ENCODE measurements at places on chromosomes 11 and 22. TPM values are rescaled to one million over a fixed set of nuclear protein-coding genes. Genes with fewer than 3 reads are reported as not detected.

- H3K27me3 ChIP-seq, result peaks cover 28% of the 10 kb centered on the region
- H3K4me3 ChIP-seq, result peak within 1 kb of the TSS; percentile 91
- H3K27ac ChIP-seq, result no peak within 1 kb of the TSS
- H3K36me3 ChIP-seq, result no peaks in the 10 kb centered on the region
- peaks cover 18% of the 10 kb centered on the region for H3K4me1 ChIP-seq
- DNase-seq, result peak; percentile 60
Measured at GRCh38 chr11:17734418-17734911, at the start of gene KCNC1. Gene KCNC1 (plus strand): TSS chr11:17734781. CDS start chr11:17736003, 1,222 bp downstream.

Gene CHEK1
- total RNA-seq, result 106 TPM

DNA sequence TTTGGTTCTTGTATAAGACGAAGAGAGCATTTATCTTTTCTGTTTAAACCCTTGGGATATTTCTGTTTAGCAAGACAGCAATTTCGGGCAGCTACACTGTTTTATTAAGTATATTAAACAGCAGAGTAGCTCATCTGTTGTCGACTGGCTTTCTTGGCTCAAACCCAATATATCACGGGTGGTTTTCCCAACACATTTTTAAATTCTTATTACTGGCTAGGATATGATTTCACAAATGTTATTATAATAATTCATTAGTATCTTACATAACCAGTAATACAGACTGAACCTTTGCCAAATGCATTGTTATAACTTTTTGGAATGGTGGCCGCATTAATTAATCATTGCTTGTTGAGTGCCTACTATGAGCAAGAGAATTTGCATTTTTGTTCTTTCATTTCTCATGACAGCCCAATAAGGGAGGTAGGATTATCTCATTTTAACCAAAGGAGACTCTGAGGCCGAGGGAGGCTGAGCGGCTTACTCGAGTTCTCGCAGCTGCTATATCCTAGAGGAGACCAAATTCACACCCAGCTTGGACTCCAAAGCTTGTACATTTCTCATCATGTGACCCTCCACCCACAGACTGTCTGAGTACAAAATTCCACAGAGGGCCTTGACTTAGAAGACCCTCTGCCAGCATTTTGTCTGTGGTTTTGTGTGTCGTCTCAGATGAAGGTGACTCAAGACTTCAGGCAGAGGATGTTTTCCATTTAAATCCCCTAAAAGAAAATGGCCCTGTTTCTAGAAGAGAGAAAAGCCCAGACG lies 304.9 kb downstream of the NTM start:
- H3K4me1 ChIP-seq, result peaks cover 17% of the 10 kb centered on the region
- H3K4me3 ChIP-seq, result no peak overlapping the region
- H3K36me3 ChIP-seq, result no peaks in the 10 kb centered on the region
- H3K27me3 ChIP-seq, result peaks cover 2% of the 10 kb centered on the region
- no peak overlapping the region for H3K27ac ChIP-seq

Gene TRIM29
- total RNA-seq, result not detected

- no peak overlapping the region for H3K4me3 ChIP-seq
- H3K36me3 ChIP-seq, result no peaks in the 10 kb centered on the region
- DNase-seq, result no peak
- no peaks in the 10 kb centered on the region for H3K27me3 ChIP-seq
Measured at GRCh38 chr11:59223611-59224010, 10.9 kb upstream of the MPEG1 start.

Gene VPS11
- total RNA-seq, result 35.4 TPM

DNA sequence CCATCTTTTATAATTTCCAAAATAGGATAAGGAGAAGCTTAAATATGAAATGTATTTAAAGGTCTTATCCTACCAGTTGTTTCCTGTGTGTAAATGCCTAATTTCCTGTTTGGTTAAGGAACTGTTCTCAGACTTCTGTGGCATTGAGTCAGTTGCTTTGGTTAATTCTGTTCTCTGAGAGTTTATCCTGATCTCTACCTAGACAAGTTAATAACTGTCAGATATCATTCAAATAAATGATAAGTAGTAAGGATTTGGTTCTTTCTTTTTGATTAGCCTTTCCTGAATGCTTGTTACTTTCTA lies 39.5 kb downstream of the CTNND1 start:
- H3K27ac ChIP-seq, result no peak overlapping the region
- H3K4me1 ChIP-seq, result peaks cover 19% of the 10 kb centered on the region

Gene ST14
- 0.30 TPM for total RNA-seq

DNA sequence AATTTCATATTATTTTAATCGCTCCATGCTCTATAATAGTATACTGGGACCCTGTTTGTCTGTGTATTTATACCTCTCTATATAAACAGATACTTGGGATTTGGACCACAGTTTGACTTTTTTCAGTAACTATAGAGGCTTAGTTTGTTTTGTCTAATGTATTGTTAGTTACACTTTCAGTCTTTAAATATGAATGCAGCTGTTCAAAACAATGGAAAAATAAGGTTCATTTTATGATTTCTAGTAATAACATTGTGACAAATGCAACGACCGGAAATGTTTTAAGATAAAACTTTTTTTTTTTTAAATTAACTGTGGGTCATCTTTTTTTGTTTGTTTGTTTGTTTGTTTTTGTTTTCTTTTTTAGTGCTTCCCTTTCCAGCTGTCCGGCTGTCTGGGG lies 133.5 kb downstream of the ARHGAP42 start:
- peak overlapping the region; percentile 39 for H3K4me3 ChIP-seq
- H3K4me1 ChIP-seq, result peaks cover 23% of the 10 kb centered on the region
- peaks cover 2% of the 10 kb centered on the region for H3K36me3 ChIP-seq
- DNase-seq, result no peak

GRCh38 chr22:43263645-43264514 lies 76.9 kb upstream of the TTLL12 start:
- peaks cover 39% of the 10 kb centered on the region for H3K27me3 ChIP-seq
- H3K27ac ChIP-seq, result no peak overlapping the region
- H3K4me3 ChIP-seq, result no peak overlapping the region
- H3K36me3 ChIP-seq, result no peaks in the 10 kb centered on the region

- H3K4me3 ChIP-seq, result peak overlapping the region; percentile 56
- peaks cover 28% of the 10 kb centered on the region for H3K4me1 ChIP-seq
- H3K27me3 ChIP-seq, result no peaks in the 10 kb centered on the region
- H3K36me3 ChIP-seq, result peaks cover 1% of the 10 kb centered on the region
Measured at GRCh38 chr11:77082838-77083565, 16.2 kb downstream of the CAPN5 start.

Gene WNT11
- total RNA-seq, result 0.16 TPM

DNA sequence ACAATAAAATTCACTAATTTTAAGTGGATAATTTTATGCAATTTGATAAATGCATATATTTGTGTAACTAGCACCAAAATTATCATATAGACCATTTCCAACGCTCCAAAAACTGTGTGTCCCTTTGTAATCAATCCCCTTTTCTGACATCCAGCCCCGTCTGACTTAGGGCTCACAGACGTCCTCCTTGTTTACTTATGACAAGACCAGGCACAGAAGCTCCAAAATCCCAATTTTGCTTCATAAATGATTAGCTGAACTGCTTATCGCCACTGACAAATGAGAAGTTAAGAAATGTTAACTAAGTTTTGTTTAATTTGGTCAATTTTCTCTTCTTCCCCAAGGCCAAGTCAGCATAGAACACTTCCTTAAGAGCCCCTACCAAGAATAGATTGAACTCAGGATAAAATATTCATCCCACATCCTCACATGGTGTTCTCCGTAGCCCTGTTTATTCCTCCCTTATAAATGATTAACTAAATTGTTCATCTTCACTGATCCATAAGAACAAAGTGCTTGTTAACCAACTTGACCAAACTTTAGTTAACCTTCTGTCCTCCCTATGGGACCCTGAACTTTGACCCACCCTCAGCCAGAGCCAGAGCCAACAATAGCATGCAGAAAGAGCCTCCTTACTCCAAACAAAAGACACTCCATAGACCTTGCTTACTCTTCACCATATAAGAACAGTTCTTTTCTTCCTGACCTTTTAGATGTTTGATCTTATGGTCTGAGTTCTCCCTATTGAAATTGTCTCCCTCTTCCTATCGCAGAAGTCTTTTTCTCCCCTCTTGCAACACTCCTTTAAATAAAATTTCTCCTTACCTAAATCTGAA lies 30.8 kb upstream of the GLYAT start:
- H3K27ac ChIP-seq, result no peak overlapping the region
- no peaks in the 10 kb centered on the region for H3K27me3 ChIP-seq
- no peak for DNase-seq
- H3K36me3 ChIP-seq, result no peaks in the 10 kb centered on the region

GRCh38 chr11:113876074-113876797 lies 864 bp upstream of the USP28 start:
- DNase-seq, result no peak
- H3K4me1 ChIP-seq, result peaks cover 45% of the 10 kb centered on the region
- H3K36me3 ChIP-seq, result no peaks in the 10 kb centered on the region
- peaks cover 6% of the 10 kb centered on the region for H3K27me3 ChIP-seq
- H3K4me3 ChIP-seq, result peak overlapping the region; percentile 90

GRCh38 chr11:95095858-95096587 lies 6.4 kb downstream of the ENDOD1 start:
- DNase-seq, result no peak
- peaks cover 2% of the 10 kb centered on the region for H3K36me3 ChIP-seq
- peaks cover 37% of the 10 kb centered on the region for H3K4me1 ChIP-seq
- H3K27ac ChIP-seq, result no peak overlapping the region
- no peaks in the 10 kb centered on the region for H3K27me3 ChIP-seq
- no peak overlapping the region for H3K4me3 ChIP-seq

Gene PNPLA5
- total RNA-seq, result not detected

DNA sequence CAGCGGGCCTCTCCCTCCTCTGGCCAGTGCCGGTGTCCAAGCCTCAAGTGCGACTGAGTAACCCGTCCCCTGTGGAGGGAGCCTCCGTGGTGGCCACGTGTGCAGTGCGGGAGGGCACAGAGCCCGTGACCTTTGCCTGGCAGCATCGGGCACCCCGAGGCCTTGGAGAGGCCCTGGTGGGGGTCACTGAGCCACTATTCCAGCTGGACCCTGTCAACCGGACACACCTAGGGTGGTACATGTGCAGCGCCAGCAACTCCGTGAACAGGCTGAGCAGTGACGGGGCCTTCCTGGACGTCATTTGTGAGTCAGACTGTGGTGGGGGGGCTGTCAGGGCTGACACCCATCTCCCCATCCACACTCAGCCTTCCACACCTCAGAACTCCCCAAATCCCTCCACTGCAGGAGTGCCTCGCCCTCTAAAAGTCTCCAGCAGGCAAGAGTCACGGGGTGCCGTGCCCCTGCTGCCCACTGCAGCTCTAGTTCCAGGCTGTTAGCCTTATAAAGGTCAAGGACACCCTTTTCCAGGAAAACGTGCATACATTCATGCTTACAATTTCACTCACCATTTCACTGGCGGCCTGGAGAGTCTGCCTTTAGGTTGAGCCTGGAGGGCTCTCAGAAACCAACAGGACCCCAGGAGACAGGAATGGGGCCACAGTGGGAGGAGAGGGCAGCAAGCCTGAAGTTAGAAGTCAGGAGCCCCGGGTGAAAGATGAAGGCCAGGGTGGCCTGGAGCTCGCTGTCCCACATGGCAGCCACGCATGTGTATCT lies 2.6 kb downstream of the VSIG10L2 start:
- H3K27ac ChIP-seq, result no peak overlapping the region
- no peak overlapping the region for H3K4me3 ChIP-seq
- no peaks in the 10 kb centered on the region for H3K4me1 ChIP-seq
- no peak for DNase-seq

Gene SCT
- total RNA-seq, result not detected

DNA sequence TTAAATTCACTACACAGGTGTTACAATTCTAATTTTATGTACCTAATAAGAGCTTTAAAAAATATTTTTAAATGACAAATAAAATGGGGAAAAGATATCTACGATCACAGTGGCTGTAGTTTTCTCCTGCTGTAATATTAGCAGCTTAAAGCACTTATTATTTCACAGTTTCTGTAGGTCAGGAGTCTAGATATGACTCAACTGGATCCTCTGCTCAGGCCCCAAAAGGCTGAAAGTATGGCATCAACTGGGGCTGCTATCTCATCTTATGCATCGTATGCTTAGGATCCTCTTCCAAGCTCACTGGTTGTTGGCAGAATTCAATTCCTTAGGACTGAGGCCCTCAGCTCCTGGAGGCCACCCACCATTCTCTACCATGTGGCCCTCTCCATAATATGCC lies 12.8 kb downstream of the FBXO3 start:
- H3K4me1 ChIP-seq, result no peaks in the 10 kb centered on the region
- H3K27me3 ChIP-seq, result no peaks in the 10 kb centered on the region
- DNase-seq, result no peak
- no peak overlapping the region for H3K27ac ChIP-seq
- H3K36me3 ChIP-seq, result peaks cover 43% of the 10 kb centered on the region

DNA sequence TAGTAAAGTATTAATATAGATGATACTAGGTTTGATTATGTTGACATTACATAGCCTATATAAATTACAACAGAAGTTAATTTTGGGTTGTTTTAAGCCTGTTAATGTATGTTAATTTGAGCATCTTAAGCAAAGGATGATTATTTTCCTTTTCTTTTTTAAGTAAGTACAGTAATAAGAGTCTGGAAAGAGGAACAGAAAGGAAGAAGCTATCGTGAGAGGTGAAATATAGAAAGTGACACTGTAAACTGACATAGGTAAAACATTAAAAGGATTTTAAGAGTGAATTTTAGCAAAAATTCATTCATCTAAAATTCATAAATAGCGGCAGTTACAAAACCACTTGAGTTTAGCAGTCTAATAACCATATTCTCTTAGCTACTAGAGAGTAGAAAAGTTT lies 45.5 kb downstream of the FAR1 start:
- no peaks in the 10 kb centered on the region for H3K27me3 ChIP-seq
- no peak for DNase-seq
- no peak overlapping the region for H3K4me3 ChIP-seq
- H3K4me1 ChIP-seq, result peaks cover 4% of the 10 kb centered on the region
- H3K27ac ChIP-seq, result no peak overlapping the region

DNA sequence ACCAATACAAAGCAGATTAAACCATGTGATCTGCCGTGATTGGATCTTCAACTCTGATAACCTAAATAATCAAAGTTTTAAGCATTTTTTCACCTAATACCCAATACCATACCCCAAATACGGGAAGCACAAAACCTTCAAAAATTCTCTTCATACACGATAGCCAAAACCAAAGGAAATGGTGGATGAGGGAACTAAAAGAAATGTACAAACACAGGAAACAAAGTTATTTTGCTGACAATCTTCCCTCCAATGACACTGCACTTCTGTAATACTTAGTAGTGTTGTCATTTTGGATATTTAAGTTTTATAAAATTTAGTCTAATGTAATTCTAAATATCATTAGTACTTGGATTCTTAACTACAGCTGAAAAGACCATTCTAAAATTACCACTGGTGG lies 27.0 kb downstream of the CSTF3 start:
- H3K36me3 ChIP-seq, result no peaks in the 10 kb centered on the region
- DNase-seq, result no peak
- no peaks in the 10 kb centered on the region for H3K4me1 ChIP-seq

DNA sequence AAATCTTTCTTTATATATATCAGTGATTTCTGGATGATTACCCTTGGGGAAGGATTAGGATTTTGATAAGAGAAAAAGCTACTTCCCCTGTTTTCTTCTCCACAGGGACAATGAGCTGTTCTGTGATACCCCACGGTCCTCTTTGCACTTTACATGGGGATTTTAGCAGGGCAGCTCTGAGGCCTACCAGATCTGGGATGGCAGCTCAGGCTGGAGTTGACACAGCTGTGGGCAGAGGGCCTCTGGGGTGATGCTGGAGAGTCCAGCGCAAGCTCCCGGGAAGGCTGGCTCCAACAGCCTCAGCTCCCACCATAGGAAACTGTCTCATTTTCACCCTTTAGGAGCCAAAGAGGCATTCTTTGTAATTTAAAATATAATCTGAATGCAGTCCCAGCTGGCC lies 383.8 kb upstream of the NARS2 start:
- no peaks in the 10 kb centered on the region for H3K36me3 ChIP-seq
- H3K4me3 ChIP-seq, result no peak overlapping the region
- H3K27me3 ChIP-seq, result peaks cover 64% of the 10 kb centered on the region
- DNase-seq, result no peak
- H3K27ac ChIP-seq, result no peak overlapping the region

GRCh38 chr11:70233511-70233934 lies 30.4 kb downstream of the FADD start:
- H3K27ac ChIP-seq, result no peak overlapping the region
- H3K4me3 ChIP-seq, result no peak overlapping the region
- no peaks in the 10 kb centered on the region for H3K27me3 ChIP-seq
- no peaks in the 10 kb centered on the region for H3K4me1 ChIP-seq
- no peaks in the 10 kb centered on the region for H3K36me3 ChIP-seq
